Stimulated activated CD4-positive, alpha-beta T cell treated with anti-CD3 and anti-CD28 coated beads, Interleukin-15, amount 100 ng/mL, for 48 hours (primary cell): ENCODE measurements at places on chromosomes 12 and 14.

DNA sequence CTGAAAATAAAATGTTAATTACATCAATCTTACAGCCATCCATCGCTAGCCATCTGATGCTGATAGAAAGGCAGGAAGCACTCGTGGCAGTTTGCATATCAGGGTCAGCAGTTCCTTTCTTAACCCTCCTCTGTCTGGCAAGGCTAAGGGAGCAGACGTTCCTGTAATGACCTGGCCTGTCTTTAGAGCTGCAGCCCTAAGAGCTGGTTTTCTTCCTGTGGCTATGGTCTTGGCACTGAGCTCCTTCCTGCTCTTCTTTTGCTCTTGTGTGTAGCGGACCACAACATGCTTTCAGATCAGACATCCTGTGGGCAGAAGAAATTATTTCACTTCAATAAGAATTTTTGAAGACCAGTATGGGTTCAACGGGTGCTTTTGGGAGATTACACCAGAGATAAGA is 170.4 kb downstream of the DAD1 start:
- DNase-seq = no peak

- DNase-seq = no peak
Observed at GRCh38 chr14:23468704-23469126, 788 bp upstream of the NGDN start.

DNA sequence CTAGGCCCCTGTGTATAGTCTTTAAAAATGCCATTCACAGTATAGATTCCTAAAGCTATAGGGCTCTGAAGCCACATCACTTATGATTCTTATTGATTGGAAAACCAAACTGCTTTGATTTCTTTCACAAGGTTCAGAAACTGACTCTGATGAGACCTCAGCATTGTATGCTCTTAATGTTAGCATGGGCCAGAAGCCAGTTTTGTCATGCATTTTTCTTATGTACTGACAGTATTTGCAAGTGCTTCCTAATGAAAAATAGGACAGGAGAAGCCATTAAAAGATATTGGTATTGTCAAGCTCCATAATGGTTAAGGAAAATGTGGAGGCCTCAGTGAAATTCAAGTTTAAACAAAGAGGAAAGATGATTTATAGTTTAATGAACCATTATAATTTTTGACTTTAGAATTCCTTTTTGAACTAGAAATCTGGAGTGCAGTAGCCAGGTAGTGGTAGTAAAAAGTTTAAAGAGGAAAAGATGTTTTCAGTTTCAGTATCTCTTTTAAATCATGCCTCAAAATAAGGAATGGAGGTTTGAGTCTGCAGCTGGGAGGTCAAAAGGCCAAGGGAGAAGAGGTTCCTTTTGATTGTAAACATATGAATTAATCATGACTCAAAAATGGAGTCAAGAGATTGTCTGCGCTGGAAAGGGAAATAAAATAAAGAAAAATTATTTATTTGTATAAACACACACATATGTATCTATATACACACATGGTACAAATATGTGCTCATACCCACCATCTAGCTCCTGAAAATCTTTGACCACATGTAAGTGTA is 388.1 kb upstream of the PRICKLE1 start:
- DNase-seq = no peak

- no peak for DNase-seq
Observed at GRCh38 chr12:11761869-11762567, 112.5 kb downstream of the ETV6 start.

- peak; percentile 72 for DNase-seq
Observed at GRCh38 chr12:127280393-127281275, 986.3 kb upstream of the TMEM132C start.

- no peak for DNase-seq
Observed at GRCh38 chr14:33480071-33480886, 470.6 kb downstream of the EGLN3 start.

GRCh38 chr12:52033446-52034140 is 17.6 kb upstream of the NR4A1 start:
- no peak for DNase-seq

DNA sequence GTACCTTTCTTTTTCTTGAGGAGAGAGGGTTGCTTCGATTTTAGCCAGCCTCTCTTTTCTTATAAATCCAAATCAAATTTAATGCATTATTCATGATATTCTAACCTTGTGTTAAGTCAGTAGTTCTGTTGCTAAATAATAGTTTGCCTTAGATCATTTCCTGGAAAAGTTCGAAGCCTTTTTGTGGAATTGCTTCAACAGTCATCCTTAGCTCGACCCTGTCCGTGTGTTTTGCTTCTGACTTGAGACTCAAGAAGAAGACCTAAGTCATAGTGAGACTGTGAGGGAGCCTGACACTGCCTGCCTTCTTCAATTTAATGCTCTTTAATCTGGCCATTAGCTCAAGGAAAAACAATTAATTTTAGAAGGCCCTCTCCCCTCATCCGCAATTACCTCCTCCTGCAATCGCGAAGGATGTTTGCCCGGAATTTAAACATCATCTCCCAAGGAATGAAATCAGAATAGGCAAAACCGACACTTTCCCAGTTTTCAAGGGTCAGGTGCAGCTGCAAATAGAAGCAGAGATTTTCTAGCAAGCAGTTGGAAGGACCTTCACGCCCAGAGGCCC is 453 bp upstream of the SLC4A8 start:
- no peak for DNase-seq

DNA sequence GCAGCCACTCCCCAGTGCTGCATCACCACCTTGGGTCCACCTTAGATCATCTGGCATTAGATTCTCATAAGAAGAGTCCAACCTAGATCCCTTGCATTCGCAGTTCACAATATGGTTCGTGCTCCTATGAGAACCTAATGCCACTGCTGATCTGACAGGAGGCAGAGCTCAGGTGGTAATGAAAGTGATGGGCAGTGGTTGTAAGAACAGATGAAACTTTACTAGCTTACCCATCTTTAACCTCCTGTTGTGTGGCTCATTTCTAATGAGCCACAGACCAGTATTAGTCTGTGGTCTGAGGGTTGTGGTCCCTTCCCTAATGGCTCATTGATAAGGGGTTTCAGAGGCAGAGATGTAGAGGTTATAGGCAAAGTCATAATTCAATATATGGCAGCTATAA is 615.9 kb upstream of the MIS18BP1 start:
- DNase-seq = no peak

GRCh38 chr12:43696154-43696553 is 62.4 kb downstream of the PUS7L start:
- no peak for DNase-seq

DNA sequence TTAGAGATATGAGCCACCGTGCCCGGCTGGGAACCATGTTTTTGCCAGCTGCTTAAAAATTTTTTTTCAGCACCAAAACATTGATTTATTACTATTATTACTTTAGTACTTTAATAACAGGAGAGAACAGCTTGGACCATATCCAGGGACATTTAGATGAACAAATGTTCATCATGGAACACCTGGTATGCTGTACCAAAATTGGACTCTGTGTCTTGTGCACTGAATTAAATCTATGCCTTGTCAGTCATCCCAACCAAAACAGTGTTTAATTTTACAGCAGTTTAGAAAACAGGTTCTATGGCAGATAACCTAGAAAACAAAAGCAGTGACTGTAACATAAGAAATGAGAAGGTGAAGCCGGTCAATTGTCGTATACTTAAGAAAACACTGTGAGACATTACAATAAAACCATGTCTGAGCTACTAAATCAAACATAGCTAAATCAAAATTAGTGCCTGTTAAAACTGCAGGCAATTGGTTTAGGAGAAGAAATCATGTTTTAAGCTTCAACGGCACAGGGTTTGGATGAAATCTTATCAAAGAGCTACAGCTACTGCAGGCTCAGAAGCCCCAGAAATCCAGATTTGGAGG is 58.2 kb upstream of the PYGL start:
- no peak for DNase-seq

- no peak for DNase-seq
Observed at GRCh38 chr12:116390401-116391335, 113.2 kb upstream of the MED13L start.

DNA sequence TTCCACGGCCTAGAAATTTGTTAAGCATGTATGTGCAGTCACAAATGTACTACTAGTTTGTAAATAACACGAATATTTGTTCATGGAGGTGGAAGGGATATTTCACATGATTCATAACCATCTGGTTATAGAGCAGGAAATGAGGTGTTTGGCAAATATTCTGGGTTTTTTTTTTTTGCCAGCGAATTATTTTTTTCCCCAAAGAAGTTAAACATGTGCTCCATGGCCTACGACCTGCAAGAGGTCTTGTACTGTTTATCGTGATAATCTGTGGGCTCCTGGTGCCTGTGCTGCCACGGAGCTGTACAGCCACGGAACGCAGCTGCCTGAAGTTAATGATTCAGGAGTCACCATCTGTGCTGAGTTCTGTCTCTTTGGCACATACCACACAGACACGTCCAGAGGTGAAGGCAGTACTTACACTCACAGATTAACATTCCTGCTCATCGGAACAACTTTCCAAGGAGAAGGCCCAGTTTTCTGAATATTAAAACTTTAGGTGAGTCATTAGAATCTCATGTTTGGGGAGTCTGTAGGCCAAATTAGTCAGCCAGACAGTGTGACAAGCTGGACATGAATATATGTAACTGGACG is 156.3 kb downstream of the TMX1 start:
- no peak for DNase-seq

DNA sequence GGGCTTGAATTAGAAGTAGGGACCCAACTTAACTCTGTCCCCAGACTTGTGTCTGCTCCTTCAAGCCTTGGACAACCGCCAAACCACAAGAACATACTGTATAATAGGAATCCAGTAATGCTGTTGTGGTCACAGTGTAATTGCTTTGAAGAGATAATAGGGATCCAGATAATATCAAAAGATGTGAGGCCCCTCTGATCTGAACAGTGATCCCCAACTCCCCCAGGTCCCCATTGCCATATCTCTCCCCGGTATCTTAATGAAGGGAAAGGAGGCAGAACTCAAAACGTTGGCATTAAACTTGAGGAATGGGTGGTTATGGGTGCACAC is 8.5 kb upstream of the PLEKHH1 start:
- DNase-seq = no peak

- no peak for DNase-seq
Observed at GRCh38 chr14:77065851-77066577, 32.0 kb upstream of the CIPC start.

GRCh38 chr14:104132981-104133380 is 5.4 kb upstream of the KIF26A start:
- no peak for DNase-seq

- DNase-seq = peak; percentile 49
Observed at GRCh38 chr14:77037938-77038568, 9.5 kb upstream of the IRF2BPL start.
